A172 (cell line): ENCODE measurements at places on chromosomes 3 and 15. TPM values are rescaled to one million over a fixed set of nuclear protein-coding genes. Genes with fewer than 3 reads are reported as not detected.

- no peak for DNase-seq
Measured at GRCh38 chr15:57510647-57511046, 81.1 kb upstream of the MYZAP start.

- DNase-seq, result no peak
Measured at GRCh38 chr15:63308947-63309346, 31.5 kb downstream of the APH1B start.

GRCh38 chr3:164486150-164486549 is 592.1 kb downstream of the SI start:
- no peak for DNase-seq

- DNase-seq, result no peak
Measured at GRCh38 chr3:135057996-135058395, 262.9 kb downstream of the EPHB1 start.

GRCh38 chr3:160210799-160211221 is 14.4 kb upstream of the C3orf80 start:
- peak; percentile 68 for DNase-seq

DNA sequence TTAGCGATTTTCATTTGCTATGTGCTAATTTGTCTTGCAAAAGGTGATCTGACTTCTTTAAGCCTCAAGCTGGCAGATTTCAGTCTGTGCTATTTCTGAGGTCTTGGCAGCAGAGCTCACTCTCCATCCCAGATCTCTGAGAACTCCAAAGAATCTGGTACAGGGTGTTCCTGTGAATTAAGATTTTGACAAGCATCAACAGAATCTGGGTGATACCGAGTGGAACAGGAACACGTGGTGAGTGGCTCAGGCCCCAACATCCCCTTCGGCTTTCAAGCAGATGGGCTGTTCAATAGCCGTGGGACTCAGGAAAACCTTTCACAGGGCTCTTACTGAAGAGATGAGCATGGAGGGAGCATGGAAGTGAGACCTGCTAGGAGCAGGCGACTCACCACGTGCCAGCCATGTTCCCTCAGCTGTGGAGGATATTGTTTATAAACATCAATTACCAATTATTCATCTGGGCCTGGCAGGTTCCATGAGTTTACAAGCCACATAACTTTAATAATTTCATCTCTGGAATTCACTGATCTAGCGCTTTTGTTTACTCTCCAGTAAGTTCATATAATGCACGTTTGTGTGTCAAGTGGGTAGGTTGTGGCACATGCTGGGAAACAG is 103.4 kb upstream of the SELENOK start:
- peak; percentile 4 for DNase-seq

GRCh38 chr3:68614087-68614486 is 318.3 kb downstream of the TAFA4 start:
- no peak for DNase-seq

DNA sequence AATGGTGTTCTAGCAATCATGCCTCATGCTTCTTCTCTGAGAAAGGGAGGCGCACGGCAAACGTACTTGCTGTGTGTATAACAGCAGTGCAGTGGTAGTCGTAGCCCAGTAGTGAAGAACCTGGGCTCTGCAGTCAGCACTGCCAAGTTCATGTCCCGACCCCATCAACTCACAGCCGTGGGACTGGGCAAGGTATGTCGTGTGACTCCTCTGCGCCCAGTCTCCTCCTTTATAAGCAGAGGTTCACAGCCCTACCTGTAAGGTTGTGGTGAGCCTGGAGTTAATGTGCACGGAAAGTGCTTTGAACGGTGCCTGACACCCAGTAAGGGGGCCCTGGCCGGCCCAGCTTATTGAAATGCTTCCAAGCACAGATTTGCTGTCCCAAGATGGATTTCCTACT is 26.6 kb downstream of the EHD4 start:
- no peak for DNase-seq

DNA sequence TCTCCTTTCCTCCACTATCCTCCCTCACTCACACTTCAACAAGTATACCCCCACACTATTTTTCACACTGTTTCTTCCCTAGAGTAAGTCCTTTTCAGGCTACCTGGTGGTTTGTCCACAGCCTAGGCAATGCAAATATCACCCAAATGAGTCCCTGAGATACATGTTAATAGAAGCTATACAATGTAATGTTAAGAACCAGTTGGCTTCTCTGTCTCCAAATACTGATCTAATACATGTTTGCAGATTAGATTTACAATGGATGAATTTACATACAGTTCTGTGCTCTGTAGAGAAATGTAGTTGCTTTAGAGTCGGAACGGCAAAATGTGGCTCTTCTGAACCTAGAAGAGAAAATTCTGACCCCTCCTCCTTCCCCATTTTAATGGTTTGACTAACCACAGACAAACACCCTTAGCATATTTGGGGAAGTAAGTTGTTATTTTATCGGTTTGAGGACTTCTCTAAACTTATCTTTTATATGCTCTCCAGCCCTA is 63.6 kb upstream of the MBNL1 start:
- no peak for DNase-seq

DNA sequence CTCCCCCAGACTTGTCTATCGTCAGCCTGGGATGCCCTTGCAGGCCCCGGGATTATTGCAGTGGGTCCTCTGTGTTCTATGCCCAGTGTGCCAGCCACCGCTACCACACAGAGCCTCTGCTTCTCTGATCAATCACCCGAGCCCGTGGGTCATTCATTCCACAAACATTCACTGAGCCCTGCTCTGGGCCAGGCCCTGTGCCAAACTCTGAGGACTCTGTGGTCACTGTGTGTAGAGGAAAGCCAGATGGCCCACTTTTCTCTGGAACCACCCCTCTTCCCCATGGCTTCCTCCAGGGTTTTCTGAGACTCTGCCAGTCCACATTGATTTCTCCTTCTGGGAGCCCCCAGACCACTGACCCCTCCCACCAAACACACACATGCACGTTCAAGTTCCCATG is 55.5 kb downstream of the BSN start:
- DNase-seq, result no peak

- DNase-seq, result no peak
Measured at GRCh38 chr3:46375814-46376213, 5.1 kb downstream of the CCR5 start.

DNA sequence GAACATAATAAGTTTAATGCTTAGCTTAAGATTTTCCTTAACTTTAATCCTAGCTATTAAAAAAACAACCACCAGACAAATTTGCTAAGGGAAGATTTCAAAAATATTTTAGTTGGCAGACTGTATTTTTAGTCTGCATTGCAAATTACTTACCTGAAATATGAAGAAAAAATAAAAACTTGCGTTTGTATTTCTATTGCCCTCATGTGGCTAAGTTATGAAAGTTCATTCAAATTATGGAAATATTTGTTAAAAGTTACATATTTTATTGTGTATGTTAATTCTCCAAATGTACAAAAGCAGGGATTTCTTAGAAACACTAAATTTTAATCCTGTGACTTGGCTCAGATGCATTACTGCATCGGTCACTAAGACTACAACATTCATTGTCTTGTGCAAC is 15.0 kb downstream of the GTF2A2 start:
- no peak for DNase-seq

GRCh38 chr15:43127752-43128151 is 5.6 kb upstream of the TMEM62 start:
- DNase-seq, result no peak

GRCh38 chr3:128804811-128805155 is 74.6 kb upstream of the ACAD9 start:
- no peak for DNase-seq

GRCh38 chr15:38481113-38481512 is 27.2 kb downstream of the FAM98B start:
- no peak for DNase-seq

DNA sequence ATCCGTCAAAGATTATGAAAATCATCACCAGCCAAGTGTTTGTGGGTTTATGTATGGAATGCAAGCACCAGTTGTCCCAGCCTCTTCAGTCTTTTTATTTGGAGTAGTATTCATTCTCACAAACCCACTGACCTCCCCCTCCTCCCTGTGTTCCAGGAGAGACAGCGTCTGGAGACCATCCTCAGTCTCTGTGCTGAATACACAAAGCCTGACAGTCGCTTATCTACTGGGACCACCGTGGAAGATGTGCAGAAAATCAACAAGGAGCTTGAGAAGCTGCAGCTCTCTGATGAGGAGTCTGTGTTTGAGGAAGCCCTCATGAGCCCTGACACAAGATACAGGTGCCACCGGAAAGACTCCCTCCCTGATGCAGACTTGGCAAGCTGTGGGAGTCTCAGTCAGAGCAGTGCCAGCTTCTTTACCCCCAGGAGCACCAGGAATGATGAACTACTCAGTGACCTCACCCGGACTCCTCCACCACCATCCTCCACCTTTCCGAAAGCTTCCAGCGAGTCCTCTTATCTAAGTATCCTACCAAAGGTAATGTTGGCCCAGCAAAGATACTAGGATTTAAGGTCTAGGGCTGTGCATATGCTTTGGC is 54.2 kb downstream of the PHLDB2 start:
- DNase-seq, result peak; percentile 77

DNA sequence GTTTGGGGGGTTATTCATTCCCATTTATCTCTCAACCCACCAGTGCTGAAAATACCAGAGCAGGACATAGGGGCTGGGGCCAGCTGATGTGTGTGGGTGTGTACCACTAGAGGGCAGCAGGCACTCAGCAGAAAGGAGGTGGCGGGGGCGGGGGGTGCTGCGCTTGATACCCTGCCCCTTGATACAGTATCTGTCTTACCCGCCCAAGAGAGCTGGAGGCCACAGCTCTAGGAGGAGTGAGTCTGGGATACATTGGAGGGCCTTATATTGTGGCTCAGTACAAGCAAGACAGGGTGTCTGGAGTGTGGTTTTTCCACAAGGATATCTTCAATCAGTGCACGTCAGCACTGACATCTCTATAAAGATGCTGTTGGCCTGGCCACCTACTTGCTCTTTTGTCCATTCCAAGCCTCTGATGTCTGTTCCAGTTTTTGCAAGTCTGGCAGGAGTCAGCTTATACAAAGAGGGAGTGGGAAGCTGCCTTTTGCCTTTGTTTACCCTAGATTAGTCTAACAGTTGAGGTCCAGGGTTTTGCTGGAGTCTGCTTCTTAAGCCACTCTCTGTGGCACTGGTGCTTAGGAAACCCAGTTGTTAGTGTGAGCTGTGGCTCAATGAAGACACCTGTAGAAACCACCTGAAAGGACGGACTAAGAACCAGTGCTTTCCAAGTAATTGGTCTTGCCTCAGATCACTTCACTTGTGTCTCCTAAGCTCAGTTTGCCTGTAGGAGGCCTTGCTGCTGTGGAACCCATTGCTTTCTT is 1.5 kb upstream of the RBM15B start:
- DNase-seq, result peak; percentile 27

GRCh38 chr15:68335655-68336054 is 58.1 kb downstream of the FEM1B start:
- DNase-seq, result no peak

Gene SCAANT1
- not detected in 2 replicates for total RNA-seq

Gene BFSP2
- total RNA-seq, result not detected in 2 replicates

Gene FGF12
- 4.3 and 4.9 TPM in 2 replicates for total RNA-seq

Gene TMEM207
- 0.21 TPM in 1 of 2 replicates, not detected in the other for total RNA-seq
